ENCODE measurements at places on chromosomes 12 and 14.

- DNase-seq = no peak
Observed at GRCh38 chr12:25965682-25966081, 7.2 kb downstream of the RASSF8 start.

DNA sequence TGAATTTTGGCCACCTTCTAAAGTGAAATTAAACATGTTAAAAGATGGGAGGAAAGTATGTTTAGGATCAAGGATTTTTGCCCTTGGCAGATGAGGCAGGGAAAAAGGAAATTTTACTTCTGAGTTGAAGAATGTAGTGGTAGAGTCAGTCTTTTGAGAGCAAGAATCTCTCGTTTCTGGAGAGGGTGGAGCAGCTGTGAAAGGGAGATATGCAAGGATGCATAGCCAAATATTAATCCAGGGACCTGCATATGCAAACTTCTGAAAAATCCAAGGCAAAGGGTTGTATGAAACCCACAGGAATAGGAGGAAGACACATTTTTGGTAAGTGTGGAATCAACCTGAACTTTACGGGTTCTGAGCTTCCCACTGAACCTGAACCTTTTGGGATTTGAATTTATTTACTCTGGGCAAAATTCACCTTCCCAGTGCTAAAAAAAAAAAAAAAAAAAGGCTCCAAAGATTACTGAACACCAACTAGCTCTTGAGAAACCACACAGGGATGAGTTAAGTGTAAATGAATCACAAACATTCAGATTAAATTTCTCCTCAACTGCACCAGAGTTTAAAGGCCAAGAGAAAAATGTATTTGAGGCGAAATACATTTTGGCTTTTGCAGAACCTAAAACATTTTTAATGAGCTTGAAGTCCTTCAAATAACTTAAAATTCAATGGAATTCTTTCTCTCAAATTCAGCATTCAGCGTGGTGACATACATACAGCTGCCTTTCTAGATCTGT, 187.1 kb upstream of the CDKN3 start:
- DNase-seq = peak; percentile 62

- DNase-seq = peak; percentile 38
Observed at GRCh38 chr14:60760209-60760608, 25.6 kb downstream of the MNAT1 start.

- DNase-seq = no peak
Observed at GRCh38 chr12:28231248-28231647, 41.0 kb downstream of the CCDC91 start.

DNA sequence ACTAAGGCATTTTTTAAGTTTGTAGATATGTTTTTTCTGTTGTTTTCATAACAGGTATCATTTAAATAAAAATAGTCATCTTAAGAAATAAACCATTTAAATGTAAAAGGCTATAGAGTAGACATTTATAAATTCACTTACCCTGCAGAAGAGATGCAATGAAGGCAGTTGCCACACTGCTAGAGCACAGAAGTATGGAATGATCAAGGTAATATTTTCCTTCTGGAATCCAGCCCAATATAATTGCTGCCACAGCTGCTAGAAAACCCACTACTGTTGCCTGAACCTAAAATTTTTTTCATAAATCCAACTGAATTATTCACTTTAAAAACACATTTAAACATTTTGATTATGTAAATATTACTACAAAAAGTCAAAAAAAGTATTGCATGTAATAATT, 69.2 kb downstream of the SLC41A2 start:
- DNase-seq = no peak

GRCh38 chr12:105523164-105524057, 192.9 kb downstream of the C12orf75 start:
- DNase-seq = peak; percentile 98

DNA sequence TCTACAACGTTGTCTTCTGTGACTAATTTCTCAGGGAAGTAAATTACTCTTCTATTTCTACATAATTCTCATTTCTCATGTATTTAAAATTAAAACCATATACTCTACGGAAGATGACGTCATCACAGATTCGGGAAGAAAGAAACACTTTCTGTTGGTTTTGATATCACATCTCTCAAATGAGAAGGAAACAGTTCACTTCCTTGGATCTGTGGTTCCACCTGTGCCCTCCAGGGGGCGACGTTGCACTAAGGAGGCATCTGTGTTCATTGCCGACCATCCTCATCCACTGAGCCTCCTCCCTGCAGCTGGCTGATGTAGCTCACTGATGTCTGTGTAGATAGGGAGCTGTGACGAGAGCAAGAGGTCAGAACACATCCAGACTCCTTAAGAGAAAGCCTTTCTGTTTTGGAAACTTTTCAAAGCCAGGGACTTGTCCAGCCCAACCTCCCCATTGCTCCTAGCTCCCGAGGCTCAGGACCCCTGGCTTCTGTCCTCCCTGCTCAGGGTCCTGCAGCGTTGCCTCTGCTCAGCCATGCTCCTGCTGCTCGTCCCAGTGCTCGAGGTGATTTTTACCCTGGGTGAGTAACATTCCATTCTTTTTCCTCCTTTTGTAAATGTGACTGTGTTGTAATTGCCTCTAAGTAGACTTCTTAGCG, 172.7 kb upstream of the OR4E1 start:
- DNase-seq = no peak

DNA sequence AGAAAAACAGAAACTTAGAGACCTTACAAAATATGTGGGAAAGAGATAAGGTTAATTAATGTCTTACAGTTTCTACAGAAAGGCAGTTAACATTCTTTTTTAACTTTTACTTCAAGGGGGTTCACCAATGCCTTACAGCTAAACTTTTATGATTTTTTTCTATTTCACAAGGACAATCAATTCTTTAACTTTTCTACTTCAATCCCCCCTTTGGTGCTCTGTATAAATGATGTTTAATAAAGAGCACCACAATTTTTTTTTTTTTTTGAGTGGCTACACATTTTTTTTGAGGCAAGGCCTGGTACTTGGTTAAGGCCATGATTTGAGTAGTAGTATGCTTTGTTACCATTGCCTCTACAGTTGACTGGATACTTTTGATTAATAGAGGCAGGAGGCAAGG, 279.6 kb downstream of the PRKD1 start:
- peak; percentile 36 for DNase-seq

GRCh38 chr12:123912415-123913380, 59.9 kb downstream of the CCDC92 start:
- DNase-seq = no peak

DNA sequence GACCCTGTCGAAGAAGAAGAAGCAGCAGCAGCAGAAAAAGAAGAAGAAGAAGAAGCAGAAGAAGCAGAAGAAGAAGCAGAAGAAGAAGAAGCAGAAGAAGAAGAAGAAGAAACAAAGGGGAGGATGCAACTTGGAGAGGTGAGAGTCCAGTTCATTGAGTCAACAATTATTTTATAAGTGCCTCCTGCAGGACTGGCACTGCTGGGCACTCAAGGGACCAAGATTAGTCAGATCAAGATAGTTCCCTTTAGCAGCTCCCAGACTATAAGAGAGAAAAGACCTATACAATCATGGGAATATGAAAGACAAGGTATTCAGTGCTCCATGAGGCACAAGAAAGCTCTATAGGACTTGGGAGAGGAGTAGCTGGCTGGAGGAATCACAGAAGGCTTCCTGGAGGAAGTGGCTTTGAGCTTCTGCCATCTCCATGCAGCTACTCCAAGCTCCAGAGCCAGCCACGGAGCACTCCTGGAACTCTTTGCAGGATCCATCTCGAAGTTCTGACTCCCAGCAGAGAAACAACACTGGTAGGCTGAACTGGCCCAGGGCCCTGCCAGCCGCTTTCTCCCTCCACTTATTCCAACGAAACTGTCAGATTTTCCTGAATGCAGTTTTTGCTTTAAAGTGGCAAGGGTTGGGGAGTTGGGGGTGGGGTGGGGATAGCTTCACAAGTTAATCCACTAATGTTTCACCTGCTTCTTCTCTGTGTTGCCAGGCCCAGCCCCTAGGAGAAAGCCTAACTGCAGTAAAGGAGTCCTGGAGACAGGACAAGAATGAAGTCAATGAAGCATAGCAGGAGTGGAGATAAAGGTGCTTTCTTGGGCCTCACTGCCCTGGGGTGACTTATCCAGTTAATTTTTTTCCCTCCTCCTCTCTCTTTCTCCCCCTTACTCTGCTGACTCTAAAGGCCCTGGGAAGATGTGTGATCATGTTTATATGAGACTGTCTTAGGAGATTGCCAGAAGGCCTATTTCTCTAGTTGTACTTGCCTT, 140.1 kb upstream of the PARP11 start:
- no peak for DNase-seq

DNA sequence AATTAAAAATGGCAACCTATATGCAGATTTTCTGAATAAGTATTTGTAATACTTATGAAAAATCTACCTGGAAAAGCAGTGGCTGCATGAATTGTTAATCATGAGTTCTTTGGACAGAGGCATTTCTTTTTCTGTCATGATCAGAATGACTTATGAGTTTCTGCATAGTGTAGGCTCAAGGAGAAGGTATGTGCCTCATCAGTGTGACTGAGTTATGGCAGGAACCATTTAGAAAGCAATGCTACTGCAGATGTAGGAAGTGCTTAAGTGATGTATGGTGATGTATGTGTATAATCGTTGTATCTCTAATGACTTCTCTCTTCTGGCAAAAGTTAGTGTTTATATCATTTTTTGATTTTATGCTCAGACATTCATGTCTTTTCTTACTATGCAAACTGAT, 816.4 kb upstream of the FBXO33 start:
- no peak for DNase-seq

DNA sequence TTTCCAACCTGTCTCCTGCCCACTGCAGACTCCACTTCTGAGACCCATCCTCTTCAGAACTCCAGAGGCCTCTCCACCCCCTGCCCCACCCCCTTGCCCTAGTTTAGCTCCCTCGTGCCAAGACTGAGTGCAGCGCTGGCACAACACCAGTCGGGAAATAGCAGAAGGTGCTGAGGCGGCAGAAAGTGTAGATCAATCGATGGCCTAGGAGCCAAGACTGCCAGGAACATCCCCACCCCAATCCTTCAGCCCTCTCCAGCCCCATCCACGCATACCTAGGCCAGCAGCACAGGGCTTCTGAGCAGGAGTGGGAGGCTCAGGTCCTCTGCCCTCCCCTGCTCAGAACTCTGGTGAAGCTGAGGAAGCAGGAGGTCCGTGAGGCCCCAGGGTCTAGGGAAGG, 1.1 kb downstream of the CPNE6 start:
- DNase-seq = no peak

DNA sequence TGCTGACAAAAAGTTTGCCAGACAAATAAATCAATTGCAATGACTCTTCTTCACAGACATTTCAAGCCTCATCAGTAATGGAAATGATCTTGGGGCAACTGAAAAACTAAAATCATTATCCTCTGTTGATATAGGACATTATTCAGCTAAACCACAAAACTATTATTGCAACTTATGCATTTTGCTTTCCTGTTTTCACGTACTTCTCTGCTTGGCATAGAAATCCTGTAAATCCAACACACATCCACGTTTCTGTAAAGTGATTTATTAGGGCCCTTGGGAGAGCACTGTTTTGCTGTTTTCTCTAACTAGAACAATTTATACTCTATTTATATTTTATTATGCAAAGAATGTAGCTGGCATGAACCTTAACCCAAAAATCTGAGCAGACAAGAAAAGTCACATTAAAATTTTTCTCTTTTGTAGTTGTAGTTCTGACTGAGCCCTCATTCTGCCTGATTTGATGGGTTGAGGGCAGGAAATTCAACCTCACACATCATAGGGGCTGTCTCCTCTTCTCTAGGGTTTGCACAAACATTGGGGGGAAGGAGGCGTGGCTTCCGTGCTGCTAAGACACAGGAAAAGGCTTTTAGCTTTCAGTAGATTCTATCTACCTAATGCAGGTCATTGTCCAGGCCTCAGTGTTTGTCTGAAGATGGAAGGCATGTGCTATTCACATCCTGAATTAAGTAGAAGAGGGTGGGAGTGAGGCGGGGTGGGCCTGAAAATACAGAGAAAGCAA, 11.5 kb upstream of the NUP107 start:
- no peak for DNase-seq

GRCh38 chr14:78631551-78631950, 461.4 kb downstream of the NRXN3 start:
- DNase-seq = no peak

DNA sequence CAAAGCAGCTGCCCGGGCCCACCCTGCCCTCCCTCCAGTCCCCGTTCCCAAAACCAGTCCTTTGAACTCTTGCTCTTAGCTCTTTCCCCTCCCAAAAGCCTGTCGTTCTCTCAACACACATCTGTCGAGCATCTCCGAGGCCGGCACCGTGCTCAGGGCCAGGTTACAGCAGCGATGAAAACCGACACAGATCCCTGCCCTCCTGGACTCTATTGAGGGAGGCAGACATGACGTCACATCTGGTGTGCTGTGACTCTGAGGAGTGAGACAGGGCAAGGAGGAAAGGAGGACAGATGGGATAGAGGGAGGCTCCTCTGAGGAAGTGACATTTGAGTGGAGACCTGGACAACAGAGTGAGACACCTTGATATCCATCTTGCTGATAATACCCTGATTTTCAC, 34.6 kb upstream of the PWP1 start:
- DNase-seq = no peak

- DNase-seq = no peak
Observed at GRCh38 chr12:108253540-108253939, 85.6 kb downstream of the CMKLR1 start.

GRCh38 chr12:11879306-11879705, 191.4 kb upstream of the BCL2L14 start:
- DNase-seq = peak; percentile 40
